Spinal cord (tissue), 10 donors: ENCODE measurements at places on chromosomes 11 and 22. TPM values are rescaled to one million over a fixed set of nuclear protein-coding genes. Genes with fewer than 3 reads are reported as not detected.
A peak's percentile ranks its signal among the peaks of the same experiment; 100 is the strongest.

GRCh38 chr11:78791254-78791653 is 216.6 kb upstream of the NARS2 start:
- peaks cover 6% of the 10 kb centered on the region for H3K4me1 ChIP-seq
- peaks cover 3% of the 10 kb centered on the region for H3K27me3 ChIP-seq

DNA sequence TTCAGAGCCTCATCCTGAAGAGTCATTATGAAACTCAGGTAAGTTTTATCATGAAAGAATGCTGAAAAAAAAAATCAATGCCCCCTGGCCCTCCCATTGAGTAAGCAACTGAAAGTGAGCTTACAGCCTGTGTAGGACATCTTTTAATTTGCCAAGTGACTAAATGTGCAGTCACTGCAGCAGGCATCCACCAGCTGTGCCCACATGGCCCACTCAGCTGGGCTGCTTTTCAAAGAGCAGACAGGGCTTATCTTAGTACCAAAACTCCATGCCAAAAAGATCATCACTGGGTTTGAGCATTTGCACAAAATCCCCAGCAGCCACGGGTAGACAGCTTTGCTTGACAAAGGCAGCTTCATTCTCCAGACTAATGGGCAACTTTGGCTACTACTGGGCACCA is 709.7 kb downstream of the NTM start:
- no peak overlapping the region for H3K27ac ChIP-seq
- H3K27me3 ChIP-seq: no peaks in the 10 kb centered on the region
- no peak overlapping the region for H3K4me3 ChIP-seq
- H3K36me3 ChIP-seq: no peaks in the 10 kb centered on the region

- peaks cover 3% of the 10 kb centered on the region for H3K27me3 ChIP-seq
- no peak overlapping the region for H3K4me3 ChIP-seq
- no peak for DNase-seq
- peak overlapping the region; percentile 97 for H3K27ac ChIP-seq
Measured at GRCh38 chr22:37546437-37547250, 13.6 kb upstream of the CDC42EP1 start.

The OMP gene
- total RNA-seq: 0.33 TPM

GRCh38 chr11:104073950-104074705 is 37.7 kb downstream of the DDI1 start:
- no peaks in the 10 kb centered on the region for H3K27me3 ChIP-seq
- H3K36me3 ChIP-seq: no peaks in the 10 kb centered on the region
- H3K27ac ChIP-seq: no peak overlapping the region
- H3K4me1 ChIP-seq: no peaks in the 10 kb centered on the region
- no peak for DNase-seq
- no peak overlapping the region for H3K4me3 ChIP-seq

DNA sequence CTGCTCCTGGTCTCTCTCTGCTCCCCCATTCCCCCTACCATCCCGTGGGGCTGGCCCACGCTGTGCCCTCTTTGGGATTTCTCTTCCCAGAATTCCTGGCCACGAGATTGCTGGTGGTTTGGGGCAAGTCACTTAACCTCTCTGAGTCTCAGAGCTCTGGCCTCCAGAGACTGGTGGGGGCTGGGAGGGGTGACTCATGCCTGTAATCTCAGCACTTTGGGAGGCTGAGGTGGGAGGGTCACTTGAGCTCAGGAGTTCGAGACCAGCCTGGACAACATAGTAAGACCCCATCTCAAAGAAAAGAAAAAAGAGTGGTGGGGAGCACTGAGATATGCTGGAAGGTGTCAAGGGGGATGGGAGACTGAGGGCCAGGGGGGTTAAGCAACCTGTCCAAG is 18.3 kb downstream of the OTUB1 start:
- H3K27ac ChIP-seq: no peak overlapping the region
- H3K4me3 ChIP-seq: no peak overlapping the region
- no peak for DNase-seq
- peaks cover 19% of the 10 kb centered on the region for H3K27me3 ChIP-seq
- peaks cover 11% of the 10 kb centered on the region for H3K36me3 ChIP-seq
- peaks cover 69% of the 10 kb centered on the region for H3K4me1 ChIP-seq

- peaks cover 4% of the 10 kb centered on the region for H3K27me3 ChIP-seq
- no peaks in the 10 kb centered on the region for H3K36me3 ChIP-seq
- DNase-seq: peak; percentile 77
- H3K4me3 ChIP-seq: no peak overlapping the region
- no peak overlapping the region for H3K27ac ChIP-seq
Measured at GRCh38 chr22:22463855-22464540, 44.5 kb downstream of the ZNF280B start.

DNA sequence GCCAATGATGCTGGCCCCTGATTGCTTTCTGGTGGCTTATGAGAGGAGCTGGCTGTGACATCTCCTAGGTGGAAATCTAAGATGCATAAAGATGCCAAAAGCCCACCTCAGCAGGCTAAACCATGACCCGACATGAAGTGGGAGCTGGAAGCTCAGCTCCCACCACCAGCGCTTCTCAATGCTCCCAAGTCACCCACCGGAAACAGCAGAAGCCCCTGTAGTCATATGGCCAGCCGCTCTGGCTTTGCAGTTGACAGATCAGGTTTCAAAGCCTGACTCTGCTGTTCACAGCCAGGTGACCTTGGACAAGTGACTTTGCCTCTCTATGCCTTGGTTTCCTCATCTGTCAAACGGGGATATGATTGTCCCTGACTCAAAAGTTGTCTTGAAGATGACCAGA is 29.1 kb upstream of the ANO1 start:
- DNase-seq: no peak
- H3K36me3 ChIP-seq: no peaks in the 10 kb centered on the region
- no peak overlapping the region for H3K4me3 ChIP-seq

GRCh38 chr11:30487200-30487898 is 98.8 kb downstream of the MPPED2 start:
- no peak overlapping the region for H3K27ac ChIP-seq
- no peaks in the 10 kb centered on the region for H3K27me3 ChIP-seq
- no peaks in the 10 kb centered on the region for H3K4me1 ChIP-seq
- no peaks in the 10 kb centered on the region for H3K36me3 ChIP-seq
- DNase-seq: no peak

The FGF4 gene
- not detected for total RNA-seq

- H3K4me1 ChIP-seq: peaks cover 16% of the 10 kb centered on the region
- H3K27ac ChIP-seq: no peak overlapping the region
- no peak overlapping the region for H3K4me3 ChIP-seq
Measured at GRCh38 chr11:11344045-11344444, 9.0 kb downstream of the CSNK2A3 start.

DNA sequence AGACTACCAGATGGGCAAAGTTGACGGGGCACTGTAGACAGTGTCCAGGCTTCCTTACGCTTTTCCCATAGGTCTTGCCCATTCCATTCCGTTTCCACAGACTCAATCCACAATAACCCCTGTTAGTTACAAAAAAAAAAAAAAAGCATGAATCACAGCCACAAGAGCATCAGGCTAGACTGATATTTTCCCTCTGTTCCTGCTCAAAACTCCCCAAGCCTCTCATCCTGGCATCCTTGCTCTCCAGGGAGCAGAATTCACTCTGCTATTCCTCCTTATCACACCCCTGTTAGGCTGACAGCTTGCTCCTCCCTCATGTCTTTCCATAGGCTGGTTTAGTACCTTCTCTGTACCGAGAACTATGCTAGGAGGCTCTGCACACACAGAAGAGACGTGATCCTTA is 42.2 kb downstream of the TMEM123 start:
- no peak for DNase-seq
- peaks cover 2% of the 10 kb centered on the region for H3K36me3 ChIP-seq
- no peaks in the 10 kb centered on the region for H3K27me3 ChIP-seq
- no peak overlapping the region for H3K27ac ChIP-seq
- no peaks in the 10 kb centered on the region for H3K4me1 ChIP-seq

The CARNS1 gene
- 17.1 TPM for total RNA-seq

GRCh38 chr11:104625246-104625645 is 273.0 kb downstream of the CASP12 start:
- DNase-seq: no peak
- no peaks in the 10 kb centered on the region for H3K36me3 ChIP-seq
- no peak overlapping the region for H3K4me3 ChIP-seq

DNA sequence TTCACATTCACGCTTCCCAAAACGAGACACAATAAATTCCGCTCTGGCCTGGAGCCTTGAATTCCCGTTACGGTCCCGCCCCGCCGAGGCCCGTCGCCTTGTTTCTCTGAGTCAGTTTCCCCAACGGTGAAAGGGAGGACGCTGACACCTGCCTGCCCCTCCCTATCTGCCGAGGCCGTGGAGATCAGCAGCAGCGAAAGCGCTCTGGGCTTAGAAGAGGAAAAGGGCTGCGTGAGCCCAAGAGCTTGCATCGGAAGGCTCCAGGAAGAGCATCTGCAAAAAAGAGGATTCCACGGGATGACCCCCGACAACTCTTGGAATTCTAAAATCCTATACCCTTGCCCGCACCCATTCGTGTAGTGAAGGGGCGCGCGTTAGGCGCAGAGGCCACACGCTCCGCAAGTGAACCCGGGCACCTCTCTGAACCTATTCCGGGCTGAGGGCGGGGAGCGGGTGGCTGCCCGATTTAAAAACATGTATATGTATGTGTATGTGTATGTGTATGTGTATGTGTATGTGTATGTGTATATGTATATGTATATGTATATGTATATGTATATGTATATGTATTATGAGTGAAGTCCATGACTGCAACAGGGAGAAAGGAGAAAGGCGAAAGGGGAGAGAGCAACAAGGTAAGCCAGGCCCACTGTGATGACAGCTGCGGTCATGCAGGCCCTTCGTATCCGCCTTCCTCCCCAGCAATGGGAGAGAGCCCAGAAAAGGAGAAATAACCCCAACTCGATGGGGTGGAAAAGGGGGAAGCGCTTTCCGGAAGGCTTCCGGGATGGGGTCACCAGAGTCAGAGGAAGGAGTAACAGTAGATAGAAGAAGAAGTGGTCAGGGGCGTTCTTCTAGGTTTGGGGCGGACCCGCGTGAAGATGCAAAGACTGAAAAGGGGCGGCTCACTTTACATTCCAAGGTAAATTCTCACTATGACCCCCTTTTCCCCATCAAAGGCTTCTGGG is 948 bp upstream of the MRTFA start:
- H3K27me3 ChIP-seq: no peaks in the 10 kb centered on the region
- H3K4me1 ChIP-seq: peaks cover 15% of the 10 kb centered on the region
- peak overlapping the region; percentile 86 for H3K27ac ChIP-seq
- no peak for DNase-seq
- H3K4me3 ChIP-seq: peak overlapping the region; percentile 76

- H3K27ac ChIP-seq: no peak overlapping the region
- no peaks in the 10 kb centered on the region for H3K4me1 ChIP-seq
- no peak overlapping the region for H3K4me3 ChIP-seq
- no peaks in the 10 kb centered on the region for H3K27me3 ChIP-seq
- DNase-seq: peak; percentile 85
- H3K36me3 ChIP-seq: no peaks in the 10 kb centered on the region
Measured at GRCh38 chr11:129259931-129260348, 67.8 kb upstream of the ARHGAP32 start.

DNA sequence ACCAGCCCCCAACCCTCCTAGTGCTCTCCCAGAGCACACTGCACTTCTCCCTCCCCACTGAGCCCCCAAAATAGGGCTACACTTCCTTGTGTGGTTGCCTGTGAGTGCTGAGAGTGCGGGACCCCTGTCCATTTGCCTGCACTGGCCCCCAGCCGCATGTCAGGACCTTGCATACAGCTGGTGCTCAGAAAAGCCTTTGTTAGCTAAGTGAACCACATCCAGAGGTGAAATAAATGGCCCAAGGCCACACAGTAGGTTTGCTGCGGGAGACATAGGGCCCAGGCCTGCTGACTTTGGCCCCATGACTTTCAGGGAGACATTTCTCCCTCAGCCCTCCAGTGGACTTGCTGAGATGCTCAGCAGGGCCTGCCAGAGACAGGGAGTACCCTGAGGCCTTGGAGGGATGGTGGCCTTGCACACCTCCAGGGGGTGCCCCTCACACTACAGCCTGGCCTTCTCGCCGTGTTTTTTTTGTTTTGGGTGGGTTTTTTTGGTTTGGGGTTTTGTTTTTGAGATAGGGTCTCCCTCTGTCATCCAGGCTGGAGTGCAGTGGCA is 10.2 kb downstream of the SSTR3 start:
- DNase-seq: no peak
- H3K36me3 ChIP-seq: peaks cover 8% of the 10 kb centered on the region
- peaks cover 37% of the 10 kb centered on the region for H3K4me1 ChIP-seq
- no peak overlapping the region for H3K27ac ChIP-seq
- H3K27me3 ChIP-seq: no peaks in the 10 kb centered on the region
- H3K4me3 ChIP-seq: no peak overlapping the region

The CNTN5 gene
- total RNA-seq: 13.2 TPM

- H3K36me3 ChIP-seq: no peaks in the 10 kb centered on the region
- no peak for DNase-seq
Measured at GRCh38 chr11:131423688-131424087, 53.3 kb downstream of the NTM start.

DNA sequence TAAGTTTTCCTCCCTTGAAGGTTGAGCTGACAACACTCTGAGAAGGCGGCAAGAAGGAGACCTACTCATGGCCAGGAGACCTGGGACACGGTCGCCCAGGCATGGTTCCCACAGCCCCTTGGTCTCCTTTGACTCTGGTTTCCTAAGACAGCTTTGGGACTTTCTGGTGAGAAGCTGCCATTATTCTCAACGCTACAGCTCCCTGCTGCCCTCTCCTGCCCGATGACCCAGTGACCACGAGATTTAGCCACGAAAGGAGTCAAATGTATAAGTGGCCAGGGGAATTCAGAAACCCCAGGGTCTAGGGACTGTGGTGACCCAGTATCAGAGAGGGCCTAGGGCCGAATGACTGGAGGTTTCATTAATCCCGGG is 699 bp upstream of the SDF2L1 start:
- peak overlapping the region; percentile 40 for H3K27ac ChIP-seq
- peak overlapping the region; percentile 61 for H3K4me3 ChIP-seq
- no peaks in the 10 kb centered on the region for H3K27me3 ChIP-seq
- H3K36me3 ChIP-seq: peaks cover 17% of the 10 kb centered on the region
- H3K4me1 ChIP-seq: peaks cover 17% of the 10 kb centered on the region
- no peak for DNase-seq

DNA sequence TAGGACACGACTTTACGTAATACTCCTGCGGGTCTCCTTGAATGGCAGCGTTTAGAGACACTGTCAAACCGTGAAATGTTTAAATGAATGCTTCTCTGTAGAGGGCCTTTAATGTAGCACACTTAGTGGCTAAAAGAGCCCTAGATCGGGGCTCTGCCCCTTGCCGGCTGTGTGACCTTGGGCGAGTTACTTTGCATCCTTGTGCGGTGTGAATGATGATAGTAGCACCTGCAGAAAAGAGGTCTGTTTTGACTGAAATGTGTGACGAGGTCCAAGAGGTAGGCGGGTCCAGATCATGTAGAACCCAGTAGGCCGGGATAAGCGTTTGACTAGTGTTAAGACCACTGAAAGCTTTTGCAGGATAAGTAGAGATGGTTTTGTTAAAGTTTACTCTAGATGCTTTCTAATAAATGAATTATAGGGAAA is 866 bp downstream of the MED17 start:
- H3K4me1 ChIP-seq: peaks cover 20% of the 10 kb centered on the region
- H3K27me3 ChIP-seq: no peaks in the 10 kb centered on the region
- peak overlapping the region; percentile 98 for H3K27ac ChIP-seq

DNA sequence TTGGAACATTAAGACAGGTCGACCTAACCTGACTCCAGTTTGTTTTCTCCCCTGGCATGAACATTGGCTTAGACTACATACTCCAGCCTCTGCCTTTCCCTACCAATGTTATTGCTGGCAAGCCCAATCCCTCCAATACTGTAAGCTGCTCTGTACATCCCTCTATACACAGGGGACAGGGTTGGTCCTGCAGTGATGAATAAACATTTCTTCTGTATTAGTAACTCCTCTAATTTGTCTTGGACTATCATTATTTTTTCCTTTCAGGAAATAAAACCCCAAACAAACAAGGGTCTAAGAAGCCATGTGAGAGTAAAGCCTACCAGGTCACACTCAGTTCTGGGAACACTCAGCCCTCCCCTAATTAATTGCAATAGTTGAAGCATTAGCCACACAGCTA is 35.1 kb upstream of the FJX1 start:
- H3K4me1 ChIP-seq: no peaks in the 10 kb centered on the region
- no peaks in the 10 kb centered on the region for H3K27me3 ChIP-seq
- no peaks in the 10 kb centered on the region for H3K36me3 ChIP-seq
- no peak overlapping the region for H3K27ac ChIP-seq
- no peak for DNase-seq

The SLC37A2 gene
- 4.5 TPM for total RNA-seq

The MFRP gene
- 3.9 TPM for total RNA-seq
